ENCODE measurements at places on chromosomes 16 and 17.

DNA sequence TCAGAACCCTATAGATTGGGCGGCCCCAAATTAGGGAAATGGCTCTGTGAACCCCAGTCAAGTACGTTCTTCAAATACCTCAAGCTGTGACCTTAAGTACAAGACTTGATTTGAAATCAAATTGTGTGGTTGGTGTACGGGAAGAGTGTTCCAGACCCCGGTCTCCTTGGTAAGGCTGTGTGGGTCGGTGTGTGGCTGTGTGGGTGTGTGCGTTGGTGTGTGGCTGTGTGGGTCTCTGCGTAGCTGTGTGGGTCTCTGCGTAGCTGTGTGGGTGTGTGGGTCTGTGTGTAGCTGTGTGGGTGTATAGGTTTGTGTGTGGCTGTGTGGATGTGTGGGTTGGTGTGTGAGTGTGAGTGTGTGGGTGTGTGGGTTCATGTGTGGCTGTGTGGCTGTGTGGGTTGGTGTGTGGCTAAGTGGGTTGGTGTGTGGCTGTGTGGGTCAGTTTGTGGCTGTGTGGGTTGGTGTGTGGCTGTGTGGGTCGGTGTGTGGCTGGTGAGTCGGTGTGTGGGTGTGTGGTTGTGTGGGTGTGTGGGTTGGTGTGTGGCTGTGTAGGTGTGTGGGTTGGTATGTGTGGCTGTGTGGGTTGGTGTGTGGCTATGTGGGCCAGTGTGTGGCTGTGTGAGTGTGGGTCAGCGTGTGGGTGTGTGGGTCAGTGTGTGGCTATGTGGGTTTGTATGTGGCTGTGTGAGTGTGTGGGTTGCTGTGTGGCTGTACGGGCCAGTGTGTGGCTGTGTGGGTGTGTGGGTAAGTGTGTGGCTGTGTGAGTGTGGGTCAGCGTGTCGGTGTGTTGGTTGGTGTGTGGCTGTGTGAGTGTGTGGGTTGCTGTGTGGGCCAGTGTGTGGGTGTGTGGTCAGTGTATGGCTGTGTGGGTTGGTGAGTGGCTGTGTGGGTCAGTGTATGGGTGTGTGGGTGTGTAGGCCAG, 238.7 kb upstream of the ZFHX3 start:
- peak; percentile 68 for DNase-seq

- DNase-seq, result no peak
Measured at GRCh38 chr17:82658331-82658730, 10.1 kb upstream of the WDR45B start.

- no peak for DNase-seq
Measured at GRCh38 chr16:55585631-55586030, 19.1 kb downstream of the CAPNS2 start.

DNA sequence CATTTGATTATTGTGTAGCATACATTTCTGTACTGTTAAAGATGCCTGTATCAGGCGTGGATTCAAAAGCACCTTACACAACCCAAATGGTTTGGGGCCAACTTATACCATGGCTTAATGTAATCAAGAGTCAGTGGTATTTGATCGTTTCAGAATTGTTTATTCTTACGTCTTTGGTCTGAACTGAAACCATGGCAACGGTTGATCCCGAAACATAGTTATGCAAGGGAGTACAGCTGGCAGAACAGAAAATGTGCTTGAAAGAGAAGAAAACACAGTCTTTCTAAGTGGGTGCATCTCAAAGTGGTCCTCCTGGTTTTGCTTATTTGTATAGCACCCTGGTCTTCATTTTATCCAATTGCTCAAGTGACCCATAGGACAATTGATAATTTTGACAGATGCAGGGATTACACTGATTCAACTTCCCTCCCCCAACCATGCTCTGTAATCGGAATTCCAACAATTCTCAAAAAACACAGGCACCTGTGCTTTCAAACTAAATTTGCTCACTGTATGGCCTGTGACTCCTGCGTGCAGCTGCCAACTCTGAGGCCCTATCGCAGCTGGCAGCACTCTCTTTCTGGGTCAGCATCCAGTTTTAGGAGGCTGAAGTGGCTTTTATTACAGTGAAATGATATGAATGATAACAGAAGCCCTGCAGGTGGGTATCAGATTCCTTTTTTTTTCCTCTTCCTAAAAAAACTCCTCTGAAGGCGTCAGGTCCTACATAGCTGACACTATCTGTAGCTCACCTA, 77.0 kb upstream of the AXIN2 start:
- no peak for DNase-seq
